ENCODE measurements at places on chromosomes 16 and 17.

GRCh38 chr17:7857713-7858521, at the start of gene CYB5D1:
Gene CYB5D1, plus strand, starts transcription at chr17:7858003. Its CDS starts 132 bp downstream, at chr17:7858135.
- peak; percentile 99 for DNase-seq

- no peak for DNase-seq
Measured at GRCh38 chr16:8585041-8585440, 5.3 kb downstream of the TMEM114 start.

DNA sequence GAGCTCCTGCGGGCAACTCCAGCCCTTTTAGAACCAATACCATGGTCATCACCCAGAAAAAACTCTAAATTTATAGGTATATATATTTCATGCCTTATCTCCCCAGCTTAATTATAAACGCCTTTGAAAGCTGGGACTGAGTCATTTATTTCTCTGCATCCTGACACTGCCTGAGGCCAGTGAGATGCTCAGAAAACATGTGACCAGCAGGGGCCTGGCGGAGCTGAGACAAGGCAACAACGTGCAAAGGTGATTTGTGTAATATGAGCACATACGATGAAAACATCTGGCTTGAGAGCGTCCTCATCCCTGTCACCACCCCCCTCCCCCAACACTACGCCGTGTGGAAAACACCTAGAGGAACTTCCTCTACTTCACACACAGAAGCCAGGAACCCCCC, 22.7 kb downstream of the NXN start:
- no peak for DNase-seq

- no peak for DNase-seq
Measured at GRCh38 chr17:77300016-77300686, 159.4 kb downstream of the SEC14L1 start.

- no peak for DNase-seq
Measured at GRCh38 chr17:18025241-18025944, 13.6 kb downstream of the ATPAF2 start.

GRCh38 chr17:16928406-16929034, 43.4 kb downstream of the TNFRSF13B start:
- no peak for DNase-seq

- no peak for DNase-seq
Measured at GRCh38 chr17:48549914-48550501, 5.1 kb upstream of the HOXB2 start.

DNA sequence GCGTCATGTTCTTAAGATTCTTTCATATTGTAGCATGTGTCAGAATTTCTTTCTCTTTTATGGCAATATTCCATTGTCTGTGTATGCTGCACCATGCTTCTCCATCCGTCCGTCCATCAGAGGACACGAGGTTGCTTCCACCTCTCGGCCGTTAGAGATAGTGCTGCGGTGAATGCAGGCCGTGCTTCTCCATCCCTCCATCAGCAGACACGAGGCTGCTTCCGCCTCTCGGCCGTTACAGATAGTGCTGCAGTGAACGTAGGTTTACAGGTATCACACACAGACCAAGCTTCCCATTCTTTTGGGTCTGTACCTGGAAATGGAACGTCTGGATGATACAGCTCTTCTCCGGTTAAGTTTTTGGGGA, 113.5 kb downstream of the CMIP start:
- no peak for DNase-seq

DNA sequence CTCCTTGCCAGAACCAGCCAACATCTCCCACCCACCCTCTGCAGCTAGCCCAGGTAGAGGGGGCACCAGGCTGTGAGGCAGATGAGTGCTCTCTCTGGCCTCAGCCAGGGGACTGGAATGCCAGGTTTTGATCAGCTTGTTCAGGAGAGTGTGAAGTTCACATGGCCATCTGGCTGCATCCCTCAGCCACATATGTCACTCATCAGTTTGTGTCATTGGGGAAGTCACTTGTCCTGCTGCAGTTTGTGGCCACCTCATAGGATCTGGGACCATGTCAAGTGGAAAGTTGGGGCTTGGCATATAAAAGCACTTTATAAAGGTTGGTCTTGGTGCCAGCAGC, 147.6 kb downstream of the SOCS1 start:
- no peak for DNase-seq

GRCh38 chr16:12155235-12155634, 178.7 kb downstream of the SNX29 start:
- DNase-seq: no peak

DNA sequence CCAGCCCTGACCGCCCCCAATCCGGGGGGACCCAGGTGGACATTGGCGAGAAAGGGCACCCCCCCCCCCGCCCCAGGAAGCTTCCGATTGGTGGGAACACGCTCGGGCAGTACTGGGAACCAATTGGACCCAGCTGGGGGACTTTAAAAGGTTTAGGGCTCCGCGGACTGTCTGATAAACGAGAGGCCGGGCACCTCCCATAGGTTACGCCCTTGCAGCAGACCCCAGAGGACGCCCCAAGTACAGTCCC, 245 bp downstream of the TMEM256 start:
- DNase-seq: peak; percentile 76

DNA sequence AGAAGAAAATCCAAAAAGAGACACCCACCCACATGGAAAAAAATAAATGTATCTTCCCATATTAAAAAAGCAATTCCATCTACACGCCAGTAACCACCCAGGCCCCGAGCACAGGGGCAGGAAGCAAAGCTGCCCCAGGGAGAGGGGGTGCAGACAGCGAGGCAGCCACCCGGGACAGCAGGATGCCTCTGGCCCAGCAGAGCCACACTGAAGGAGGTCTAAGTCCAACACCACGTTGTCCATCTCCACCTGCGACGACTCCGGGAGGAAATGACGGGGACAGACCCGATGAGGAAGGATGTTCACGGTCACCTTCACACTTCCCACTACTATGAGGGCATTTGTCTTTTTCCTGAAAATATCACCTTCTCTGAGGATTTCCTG, 14.4 kb upstream of the CYTH1 start:
- no peak for DNase-seq

- no peak for DNase-seq
Measured at GRCh38 chr17:45631941-45632340, 141.4 kb upstream of the PLEKHM1 start.

DNA sequence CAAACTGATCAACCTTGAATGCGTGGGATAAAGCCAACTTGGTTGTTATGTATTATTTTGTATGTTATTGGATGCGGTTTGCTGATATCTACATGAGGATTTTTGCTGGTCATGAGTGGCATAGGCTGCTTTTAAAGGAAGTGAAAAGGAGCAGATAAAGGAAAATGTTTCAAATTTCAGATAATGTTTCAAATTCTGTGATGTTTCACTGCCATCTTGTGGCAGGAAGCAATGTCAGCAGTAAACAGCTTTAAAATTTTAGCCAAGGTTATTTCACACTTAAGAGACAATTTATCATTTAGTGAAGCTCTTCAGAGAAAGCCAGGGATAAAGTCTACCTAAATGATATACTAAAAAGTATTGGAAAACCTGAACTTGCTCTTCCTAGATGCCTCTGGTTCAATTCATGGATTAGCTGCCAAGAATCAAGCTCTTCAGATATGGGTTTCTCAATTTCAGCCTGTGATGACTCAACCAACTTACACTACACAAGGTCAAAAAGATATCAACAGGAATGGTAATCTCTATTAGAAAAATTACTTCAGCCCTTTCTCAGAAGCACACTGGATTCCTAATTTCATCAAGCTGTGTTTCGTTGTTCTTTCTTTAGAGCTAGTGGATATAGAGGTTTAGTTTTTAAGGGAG, 136.0 kb upstream of the C17orf78 start:
- DNase-seq: peak; percentile 7

GRCh38 chr17:67328026-67328425, 38.4 kb downstream of the PSMD12 start:
- DNase-seq: no peak

GRCh38 chr16:13519871-13520270, 400.1 kb upstream of the ERCC4 start:
- no peak for DNase-seq

GRCh38 chr17:32302037-32302436, 36.4 kb downstream of the RHBDL3 start:
- DNase-seq: no peak

DNA sequence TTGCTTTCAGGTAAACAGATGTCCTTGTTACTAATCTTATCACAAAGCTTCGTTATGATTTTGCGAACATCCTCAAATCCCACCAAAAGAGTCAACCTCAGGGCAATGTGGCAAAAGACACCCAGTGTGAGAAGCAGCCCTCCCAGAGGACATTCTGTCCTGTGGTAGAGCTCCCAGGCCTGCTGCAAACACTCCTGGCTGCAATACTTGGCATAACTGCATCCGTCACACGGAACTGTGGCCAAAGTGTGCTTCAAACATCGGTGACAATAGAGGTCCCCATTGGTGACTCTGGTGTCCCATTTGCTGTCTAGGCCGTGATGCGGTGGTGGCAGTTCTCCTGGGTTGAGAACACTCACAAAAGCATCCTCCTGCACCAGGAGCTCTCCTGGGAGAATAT, 29.5 kb downstream of the SMYD4 start:
- no peak for DNase-seq

- no peak for DNase-seq
Measured at GRCh38 chr16:89444151-89444723, 46.1 kb downstream of the ANKRD11 start.

DNA sequence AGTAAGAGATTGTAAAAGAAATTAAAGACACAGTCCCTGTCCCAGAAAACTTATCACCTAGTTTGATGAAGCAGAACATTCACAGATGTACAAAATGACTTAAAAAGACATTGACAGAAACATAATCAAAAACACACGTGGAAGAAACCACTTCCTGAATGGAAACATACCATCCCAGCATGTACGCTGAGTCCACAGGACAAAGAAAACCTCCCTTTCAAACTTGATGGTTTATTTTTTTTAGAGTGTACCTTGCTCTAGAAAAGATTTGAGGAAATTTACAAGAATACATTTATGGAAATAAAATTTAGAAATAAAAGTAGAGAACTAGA, 140.9 kb downstream of the PMP22 start:
- DNase-seq: no peak

GRCh38 chr16:55077266-55077665, 146.6 kb downstream of the IRX5 start:
- no peak for DNase-seq

- no peak for DNase-seq
Measured at GRCh38 chr17:75227729-75228128, 22.2 kb downstream of the NUP85 start.

DNA sequence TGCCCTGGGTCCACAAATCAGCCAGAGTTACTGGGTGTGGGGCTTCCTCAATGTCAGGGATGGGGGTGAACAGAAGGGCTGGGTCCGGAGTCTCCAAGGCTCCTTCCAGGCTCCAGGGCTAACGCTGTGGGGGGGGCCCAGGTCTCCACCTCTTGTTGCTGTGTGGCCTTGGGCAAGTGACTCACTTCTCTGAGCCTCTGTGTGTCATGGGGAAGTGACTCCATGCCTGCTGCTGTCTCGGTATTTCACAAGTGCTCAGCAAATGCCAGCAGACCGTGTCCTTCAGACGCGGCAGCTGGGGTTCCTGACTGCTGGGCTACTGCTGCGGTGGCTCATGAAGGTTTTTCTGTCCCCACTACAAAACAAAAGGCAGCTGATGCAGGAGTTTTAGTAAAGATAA, 26.6 kb downstream of the JPH3 start:
- no peak for DNase-seq

- DNase-seq: no peak
Measured at GRCh38 chr16:59905606-59906005, 1171.5 kb upstream of the GOT2 start.

GRCh38 chr17:73430848-73431247, 119.0 kb upstream of the CDC42EP4 start:
- DNase-seq: peak; percentile 48

DNA sequence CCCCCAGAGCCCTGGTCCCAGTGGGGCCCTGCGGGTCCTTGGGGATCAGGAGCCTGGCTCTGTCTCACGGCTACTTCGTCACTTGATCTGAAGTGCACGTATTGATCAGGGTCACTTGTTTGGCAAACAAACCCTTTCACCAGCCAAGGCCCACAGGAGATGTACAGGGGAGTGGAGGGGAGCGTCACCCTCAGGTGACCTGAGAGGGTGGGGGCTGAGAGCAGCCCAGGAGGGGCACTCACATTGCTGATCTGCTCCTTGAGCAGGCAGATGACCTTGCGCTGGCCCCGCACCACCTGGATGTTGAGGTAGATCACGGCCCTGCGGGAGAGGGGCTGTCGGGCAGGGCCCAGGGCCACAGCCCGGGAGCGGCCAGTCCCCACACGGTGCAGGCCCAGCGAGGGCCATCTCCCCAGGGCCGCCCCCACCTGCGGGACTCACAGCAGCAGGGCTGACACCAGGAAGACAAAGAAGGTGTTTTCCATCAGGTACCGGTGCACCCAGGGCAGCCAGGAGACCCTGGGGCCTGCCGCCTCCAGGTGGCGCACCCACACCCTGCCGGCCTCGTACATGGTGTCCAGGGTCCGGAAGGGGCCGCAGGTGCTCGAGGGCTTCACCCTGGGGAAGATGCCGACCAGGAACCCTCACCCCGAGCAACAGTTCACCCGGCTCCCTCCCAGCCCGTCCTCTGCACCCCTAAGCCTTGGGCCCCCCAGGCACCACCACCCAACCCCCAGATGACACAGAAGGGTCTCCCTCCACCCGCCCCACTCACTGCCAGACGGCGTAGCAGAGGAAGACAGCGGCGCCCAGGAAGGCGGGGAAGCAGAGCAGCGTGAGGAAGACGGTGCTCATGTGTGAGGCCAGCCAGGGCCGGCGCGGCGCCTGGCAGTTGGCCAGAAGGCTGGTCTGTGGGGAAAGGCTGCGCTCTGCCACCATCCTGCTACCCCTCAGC, 11.3 kb downstream of the TMC6 start:
- no peak for DNase-seq

DNA sequence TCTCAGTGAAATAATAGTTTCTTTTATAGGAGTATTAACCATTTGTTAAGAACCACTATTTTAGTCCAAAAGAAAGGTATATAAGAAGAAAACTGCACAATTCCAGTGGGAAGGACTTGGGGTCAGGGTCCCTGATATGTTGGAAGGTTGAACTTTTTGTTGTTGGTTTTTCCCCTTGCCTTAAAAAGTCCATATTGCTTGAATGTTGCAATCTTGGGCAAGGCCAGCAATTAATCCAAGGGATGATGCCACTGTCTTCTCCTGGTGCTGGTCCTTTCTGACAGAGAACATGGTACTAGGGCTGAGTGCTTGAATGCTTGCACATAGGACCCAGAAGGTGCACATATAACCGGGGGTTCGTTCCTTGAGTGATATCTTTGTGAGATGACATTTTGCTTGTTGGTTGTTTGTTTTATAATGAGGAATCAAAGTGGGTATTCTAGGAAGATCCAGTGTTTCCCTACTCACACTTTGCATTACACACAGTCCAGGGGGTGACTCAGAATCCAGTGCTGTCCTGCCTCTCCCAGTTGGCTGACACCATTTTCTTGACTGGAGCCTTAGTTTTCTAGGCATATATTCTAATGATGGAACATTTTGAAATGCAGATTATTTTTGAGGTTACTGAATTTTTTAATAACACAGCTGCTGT, 54.9 kb downstream of the SIAH1 start:
- no peak for DNase-seq

- DNase-seq: no peak
Measured at GRCh38 chr16:12871784-12872183, 29.6 kb upstream of the SHISA9 start.

GRCh38 chr16:30660424-30661261, 2.4 kb downstream of the FBRS start:
- no peak for DNase-seq
